Central memory CD4-positive, alpha-beta T cell (primary cell): ENCODE measurements at places on chromosomes 5 and 9.

DNA sequence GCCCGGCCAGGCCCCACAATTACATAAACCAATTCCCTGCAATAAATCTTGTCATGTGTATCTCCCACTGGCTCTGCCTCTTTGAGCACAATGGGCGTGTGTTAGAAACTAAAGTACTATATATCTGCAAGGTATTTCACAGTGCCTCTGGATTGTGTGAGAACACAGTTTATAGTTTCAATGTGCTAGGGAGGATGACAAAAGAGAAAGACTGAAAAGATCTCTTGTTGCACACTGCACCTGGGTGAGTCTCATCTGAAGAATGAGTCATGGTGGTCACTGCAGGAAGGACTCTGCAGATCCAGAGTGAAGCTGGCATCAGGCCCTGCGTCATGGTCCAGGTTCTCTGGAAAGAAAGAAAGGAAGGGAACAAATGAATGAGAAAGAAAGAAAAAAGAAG lies 20.7 kb upstream of the CTSV start:
- no peak for DNase-seq

DNA sequence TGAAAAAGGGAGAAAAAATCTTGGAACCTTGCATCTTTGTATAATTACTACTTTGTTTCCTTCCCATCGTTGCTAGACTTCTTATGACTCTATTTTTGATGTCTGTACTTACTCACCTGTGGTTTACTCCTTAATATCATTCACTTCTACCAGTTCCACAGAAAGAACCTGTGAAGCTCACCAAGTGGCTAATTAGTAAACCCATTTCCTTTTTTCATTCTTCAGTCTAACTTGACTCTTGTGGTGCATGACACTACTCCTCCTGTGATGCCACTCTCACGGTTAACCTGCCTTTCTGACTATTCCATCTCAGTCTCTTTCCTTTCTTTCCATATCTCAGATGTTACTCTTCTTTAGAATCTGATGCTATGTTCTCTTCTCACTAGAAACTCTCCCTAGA lies 14.6 kb downstream of the RECK start:
- no peak for DNase-seq

- DNase-seq: no peak
Measured at GRCh38 chr5:61139094-61139873, 23.0 kb downstream of the SMIM15 start.

DNA sequence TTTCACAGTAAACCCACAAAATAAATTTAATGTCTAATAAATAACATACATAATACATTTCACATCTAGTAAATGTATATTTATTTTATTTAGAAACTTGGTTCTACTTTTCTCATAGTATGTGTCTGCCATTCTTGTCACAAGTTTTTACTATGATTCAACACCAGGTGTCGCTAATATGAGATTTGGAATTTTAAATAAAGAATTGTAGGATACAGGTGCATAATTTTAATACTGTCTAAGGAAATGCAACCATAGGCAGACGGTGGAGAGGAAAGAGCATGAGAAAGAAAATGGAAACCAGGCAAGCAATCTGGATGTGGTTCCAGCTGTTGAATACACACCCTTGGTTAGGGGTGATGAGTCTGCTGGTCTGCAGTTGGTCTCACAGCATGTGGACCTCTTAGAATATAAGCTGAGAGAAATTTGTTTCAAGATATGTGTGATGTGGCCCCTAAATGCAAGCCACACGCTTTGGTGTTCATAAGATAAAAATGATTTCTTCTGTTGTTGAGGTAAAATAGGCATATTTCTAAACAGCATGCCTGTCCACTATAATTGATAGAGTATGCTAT lies 114.7 kb upstream of the TXNDC8 start:
- DNase-seq: no peak

DNA sequence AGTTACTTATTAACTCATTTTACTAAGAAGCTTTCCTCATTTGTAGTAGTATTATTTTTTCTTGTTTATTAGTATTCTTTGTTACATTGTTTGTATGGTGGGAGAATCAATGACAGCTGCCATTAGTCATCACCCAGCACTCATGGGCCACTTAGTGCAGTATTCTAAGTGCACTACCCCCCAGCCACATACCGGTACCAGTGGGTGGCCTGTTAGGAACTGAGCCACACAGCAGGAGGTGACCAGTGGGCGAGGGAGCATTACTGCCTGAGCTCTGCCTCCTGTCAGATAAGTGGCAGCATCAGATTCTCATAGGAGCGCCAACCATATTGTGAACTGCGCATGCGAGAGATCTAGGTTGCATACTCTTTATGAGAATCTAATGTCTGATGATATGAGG lies 24.2 kb upstream of the CAMLG start:
- no peak for DNase-seq

DNA sequence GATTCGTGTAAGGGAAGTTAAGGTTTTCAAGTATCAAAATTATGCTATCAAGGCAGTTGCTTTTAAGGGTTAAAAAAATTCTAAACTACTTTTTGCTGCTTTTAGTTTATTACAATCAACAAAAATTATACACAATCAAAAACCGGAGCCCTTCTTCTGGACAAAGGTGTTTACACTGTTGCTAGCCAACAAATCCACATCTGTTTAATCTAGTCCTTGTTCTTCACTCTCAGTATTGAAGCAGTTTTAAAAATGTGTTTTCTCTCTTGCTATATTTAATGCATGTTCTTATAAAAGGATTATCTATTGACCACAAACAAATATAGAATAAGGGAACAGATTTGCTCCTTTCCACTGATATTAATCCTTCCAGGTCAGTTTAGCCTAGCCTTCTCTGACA lies 2.5 kb downstream of the FEM1C start:
- DNase-seq: no peak

GRCh38 chr9:125239631-125240597 lies 1.2 kb downstream of the HSPA5 start:
- DNase-seq: no peak

- DNase-seq: peak; percentile 18
Measured at GRCh38 chr9:91162784-91163443, 198.8 kb downstream of the AUH start.

DNA sequence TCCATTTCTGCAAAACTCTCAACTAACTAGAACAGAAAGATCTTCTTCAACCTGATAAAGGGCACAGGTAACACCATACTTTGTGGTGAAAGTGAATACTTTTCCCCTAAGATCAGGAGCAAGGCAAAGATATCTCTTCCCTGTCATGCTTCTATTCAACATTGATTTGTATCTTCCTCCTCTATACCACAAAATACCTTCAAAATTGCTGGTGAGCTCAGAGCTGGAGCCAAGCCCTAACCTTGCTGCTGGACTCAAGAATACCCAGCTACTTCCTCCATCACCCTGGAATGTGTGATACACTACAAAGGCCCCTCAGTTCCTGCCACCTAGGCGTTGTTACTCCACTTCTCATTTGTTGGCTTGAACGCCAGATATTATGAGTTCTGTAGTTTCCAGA lies 499.0 kb downstream of the ACTL7B start:
- DNase-seq: no peak

GRCh38 chr5:151873701-151874100 lies 51.0 kb downstream of the GLRA1 start:
- no peak for DNase-seq

DNA sequence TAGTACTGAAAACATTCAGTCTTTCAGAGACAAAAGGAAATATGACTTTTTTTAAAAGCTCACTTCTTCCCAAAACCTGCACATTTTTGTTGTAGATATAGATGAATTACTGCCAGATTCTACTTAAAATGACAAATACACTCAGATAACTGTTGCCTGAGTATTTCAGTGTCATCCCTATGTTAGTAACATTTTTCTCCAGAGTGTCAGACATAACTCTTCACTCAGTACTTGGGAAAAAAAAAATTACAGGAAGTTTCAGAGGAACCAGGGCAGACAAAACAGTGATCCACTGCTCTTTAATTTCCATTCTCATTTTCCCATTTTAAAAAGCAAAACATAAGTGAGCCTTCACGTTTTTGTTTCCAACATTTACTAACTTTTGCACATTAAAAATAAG lies 79.3 kb upstream of the ITGA1 start:
- DNase-seq: no peak

DNA sequence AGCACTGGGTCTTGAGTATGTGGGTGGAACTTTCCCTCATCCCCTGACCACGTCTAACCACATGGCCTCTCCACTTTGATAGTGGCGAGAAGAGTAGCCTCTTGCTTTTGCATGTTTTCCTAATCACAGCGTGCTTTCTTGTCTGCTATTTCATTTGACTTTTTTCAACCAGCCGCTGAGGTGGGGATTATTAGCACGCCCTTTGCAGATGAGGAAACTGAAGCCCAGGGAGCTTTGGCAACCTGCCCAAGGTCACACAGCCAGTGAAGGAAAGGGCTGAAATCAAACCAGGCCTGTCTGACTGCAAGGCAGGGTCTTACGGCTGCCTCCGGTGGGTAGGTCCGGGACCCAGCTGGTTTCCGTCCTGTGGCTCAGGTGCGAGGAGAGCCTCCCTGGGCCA lies 106.5 kb upstream of the MSX2 start:
- no peak for DNase-seq

DNA sequence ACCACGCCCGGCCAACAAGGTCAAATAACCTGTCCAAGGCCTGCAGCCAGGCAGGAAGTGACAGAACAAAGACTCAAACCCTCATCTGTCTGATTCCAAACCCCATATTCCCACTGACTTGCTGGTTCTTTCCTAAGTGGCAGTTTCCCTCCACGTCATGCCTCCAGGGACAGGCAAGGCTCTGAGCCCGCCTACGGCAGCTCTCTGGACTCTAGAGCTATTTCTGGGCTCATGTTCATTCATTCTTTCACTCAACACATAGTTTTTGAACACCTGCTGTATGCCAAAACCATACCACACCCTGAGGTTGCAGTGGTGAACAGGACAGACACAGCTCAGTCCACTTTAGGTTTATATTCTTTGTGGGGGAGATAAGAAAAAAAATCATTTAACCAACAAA lies 5.2 kb upstream of the FBP1 start:
- DNase-seq: no peak

DNA sequence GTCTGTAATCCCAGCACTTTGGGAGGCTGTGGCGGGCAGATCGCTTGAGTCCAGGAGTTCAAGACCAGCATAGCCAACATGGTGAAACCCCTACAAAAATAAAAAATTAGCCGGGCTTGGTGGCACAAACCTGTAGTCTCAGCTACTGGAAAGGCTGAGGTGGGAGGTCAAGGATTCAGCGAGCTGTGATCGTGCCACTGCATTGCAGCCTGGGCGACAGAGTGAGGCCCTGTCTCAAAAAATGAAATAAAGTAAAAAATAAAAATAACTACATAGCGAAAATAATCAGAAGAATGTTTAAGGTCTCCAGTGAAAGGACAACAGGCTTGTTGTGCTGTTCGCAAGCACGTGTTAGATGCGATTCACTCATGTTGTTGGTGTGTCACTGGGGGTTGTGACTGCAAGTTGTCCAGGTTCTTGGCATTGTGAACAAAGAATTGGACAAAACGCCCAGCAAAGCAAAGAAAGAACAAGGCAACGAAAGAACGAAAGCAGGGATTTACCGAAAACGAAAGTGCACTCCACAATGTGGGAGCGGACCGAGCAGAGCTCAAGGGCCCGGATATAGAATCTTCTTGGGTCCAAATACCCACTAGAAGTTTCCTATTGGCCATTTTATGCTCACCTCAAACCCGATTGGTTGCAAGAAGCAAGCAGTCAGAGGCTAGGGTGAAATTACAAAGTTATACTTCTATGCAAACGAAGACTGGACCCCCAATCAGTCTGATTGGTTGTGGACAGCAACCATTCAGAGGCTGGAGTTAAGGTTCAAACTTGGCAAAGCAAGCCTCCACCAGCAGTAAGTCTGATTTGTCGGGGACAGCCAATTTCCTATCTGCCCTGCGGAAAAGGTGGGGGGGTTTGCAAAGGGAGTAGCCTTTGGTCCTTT lies 844 bp upstream of the MCCC2 start:
- DNase-seq: no peak

GRCh38 chr9:133369933-133370332 lies 5.9 kb downstream of the SURF4 start:
- DNase-seq: no peak

DNA sequence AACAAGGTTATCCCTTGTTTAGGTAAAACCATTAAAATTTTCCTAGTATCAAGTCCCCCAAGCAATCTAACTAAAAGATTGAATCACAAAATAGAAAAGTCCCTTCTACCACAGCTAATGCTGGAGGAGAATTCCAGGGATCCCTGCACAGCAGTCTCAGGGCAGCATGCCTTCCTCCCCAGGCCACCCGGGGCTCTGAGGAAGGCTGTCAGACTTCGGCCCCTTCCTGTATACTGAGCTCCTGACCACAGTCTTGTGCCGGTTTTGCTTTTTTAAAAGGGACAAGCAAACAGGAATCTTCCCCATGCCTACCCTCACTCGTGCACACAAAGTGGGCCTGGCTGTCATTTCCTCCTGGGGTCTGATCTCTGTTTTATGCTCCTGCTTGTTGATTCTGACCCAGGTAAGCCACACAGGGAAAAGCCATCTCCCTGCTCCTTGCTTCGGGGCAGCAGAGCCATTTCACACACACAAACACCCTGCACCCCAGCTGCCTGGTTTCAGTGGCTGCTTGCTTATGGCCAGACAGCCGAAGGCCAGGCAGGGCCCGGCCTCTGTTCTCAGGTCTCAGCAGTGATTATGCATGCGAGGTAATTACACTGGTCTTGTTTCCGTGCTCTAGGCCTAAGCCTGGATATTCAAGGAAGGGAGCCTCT lies 211.9 kb downstream of the NXNL2 start:
- DNase-seq: no peak

DNA sequence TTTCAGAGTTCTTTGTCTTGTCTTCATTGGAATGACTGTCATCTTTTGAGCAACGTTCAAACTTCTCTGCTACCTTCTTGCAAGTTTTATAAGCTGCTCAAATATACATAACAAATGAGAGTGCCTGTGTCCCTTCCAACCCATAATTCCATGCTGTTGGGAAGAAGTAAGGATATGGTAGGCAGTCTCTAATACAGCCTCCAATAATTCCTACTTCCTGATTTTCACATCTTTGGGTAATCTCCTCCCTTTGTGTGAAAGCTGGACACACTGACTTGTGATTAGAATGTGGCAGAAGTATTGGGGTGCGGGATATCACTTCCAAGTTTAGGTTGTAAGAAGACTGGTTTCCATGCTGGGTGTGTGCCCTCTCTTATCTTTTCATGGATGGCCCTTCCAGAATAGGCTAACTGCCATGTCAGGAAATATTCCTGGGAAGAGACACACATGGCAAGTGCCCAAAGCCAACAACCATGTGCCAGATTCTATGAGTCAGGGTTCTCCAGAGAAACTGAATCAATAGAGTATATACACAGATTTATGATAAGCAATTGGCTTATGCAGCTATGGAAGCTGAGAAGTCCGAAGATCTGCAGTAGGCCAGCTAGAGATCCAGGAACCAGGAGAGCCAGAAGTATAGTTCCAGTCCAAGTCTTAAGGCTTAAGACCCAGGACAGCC lies 531.3 kb downstream of the NTRK2 start:
- no peak for DNase-seq

- no peak for DNase-seq
Measured at GRCh38 chr9:135476561-135477355, 2.8 kb upstream of the PPP1R26 start.

- no peak for DNase-seq
Measured at GRCh38 chr5:174317256-174317894, 271.9 kb downstream of the NSG2 start.

DNA sequence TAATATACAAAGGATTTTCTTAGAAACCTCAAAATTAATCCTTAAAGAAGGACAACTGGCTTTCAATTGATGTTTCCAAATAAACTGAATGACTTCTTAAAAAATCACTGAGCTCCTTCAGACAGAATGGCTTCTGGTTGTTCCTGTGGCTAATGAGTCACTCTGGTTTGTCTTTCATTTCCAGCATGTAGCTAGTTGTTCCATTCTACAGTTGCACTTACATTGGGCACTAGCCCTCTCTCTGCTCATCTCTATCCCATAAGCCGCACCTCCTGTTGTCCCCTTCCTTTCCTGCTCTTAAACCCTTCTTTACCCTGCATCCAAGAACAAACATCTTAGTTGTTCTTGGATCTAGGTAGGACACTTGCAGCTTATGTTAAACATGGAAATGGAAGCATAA lies 235.3 kb upstream of the HAPLN1 start:
- DNase-seq: no peak
